ENCODE measurements at places on chromosomes 4 and X.

GRCh38 chr4:384311-385010, 46.8 kb downstream of the ZNF141 start:
- DNase-seq = no peak

DNA sequence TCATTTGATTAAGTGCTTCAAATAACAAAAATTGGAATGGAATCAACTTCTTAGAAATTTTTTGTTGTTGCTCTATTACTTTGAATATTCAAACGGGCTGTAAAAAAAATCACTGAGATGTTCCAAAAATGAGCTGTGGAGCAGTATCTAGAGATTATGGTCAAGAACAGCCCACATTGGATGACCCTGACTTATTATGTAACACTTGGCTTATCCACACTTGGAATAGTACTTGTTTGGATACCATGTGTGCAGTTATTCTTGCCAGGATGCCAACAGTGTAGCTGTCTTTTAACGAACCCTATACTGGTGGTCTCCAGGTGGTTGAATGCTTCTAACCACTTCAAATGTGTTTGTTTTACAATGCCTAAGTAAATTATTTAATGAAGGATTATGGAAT, 64.9 kb upstream of the CAMK2D start:
- no peak for DNase-seq

DNA sequence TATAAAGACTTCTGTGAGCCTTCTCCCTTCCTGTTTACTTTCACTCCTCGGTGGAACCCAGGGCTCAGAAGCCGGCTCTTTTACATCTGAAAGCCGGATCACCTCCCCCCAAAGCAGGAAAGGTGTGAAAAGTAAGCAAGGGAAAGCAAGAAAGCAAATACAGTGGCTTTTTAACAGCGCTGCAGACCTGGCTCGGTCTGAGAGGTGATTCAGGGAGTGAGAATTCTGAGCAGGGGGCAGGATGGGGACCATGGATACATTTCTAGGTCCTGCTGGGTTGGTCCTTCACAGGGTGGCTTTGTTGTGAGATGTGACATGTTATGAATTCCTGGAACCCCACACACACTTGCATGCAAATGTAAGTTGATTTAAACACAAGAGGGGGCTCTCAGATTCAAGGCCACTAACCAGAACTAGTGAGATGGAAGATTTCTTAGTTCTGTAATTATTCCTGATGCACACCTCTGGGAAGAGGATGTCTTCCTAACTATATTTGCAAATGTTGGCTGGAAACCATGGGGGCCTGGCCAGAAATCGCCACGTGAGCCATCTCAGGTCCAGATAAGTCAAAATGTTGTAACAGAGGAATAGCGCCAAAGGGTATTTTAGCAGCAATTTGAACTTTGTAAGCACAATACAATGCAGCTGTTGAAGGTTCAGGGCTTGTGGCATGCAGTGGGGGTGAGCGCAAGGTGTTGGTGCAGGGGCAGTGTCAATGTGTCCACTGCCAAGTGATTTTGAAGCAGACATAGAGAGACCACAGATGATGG, 670.1 kb upstream of the LCORL start:
- DNase-seq = no peak

- peak; percentile 100 for DNase-seq
Observed at GRCh38 chrX:13397878-13398818, 78.3 kb upstream of the ATXN3L start.

- DNase-seq = peak; percentile 51
Observed at GRCh38 chrX:39559229-39559628, 538.5 kb downstream of the BCOR start.

DNA sequence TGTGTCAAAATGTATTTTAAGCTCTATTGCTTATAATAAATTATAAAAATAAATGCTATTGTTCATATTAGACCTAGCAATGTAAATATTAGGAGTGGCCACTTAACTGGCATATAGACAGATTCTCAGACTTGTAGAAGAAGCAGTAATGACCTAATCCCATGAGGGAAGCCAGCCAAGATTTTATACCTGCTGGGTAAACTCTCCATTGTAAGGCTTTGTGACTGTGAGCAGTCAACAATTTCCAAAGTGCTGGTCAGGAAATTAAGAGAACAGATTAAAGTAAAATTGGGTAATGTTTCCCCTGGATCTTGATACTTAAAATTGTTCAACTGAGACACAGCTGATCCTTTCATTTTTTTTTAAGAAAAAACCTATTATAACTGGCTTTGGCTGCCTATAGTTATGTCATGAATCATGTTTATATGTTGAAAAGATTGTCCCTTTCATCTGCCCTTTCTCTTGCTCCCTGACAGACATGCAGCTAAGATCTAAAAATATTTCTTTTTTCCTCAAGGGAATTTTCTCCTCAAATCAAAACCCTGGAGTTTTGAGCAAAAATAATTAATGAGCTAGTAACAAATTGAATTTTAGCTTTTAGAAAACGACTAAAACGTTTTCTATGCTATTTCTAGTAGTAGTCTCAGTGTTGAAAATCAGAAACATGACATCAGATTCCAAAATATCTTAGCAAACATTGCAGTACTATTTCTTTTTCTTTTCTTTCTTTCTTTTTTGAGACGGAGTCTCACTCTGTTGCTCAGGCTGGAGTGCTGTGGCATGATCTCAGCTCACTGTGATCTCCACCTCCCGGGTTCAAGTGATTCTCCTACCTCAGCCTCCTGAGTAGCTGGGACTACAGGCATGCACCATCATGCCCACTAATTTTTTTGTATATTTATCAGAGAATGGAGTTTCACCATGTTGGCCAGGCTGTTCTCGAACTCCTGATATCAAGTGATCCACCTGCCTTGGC, 77.9 kb downstream of the ADGRL3 start:
- DNase-seq = no peak

GRCh38 chrX:77450415-77450814, 3.2 kb downstream of the FGF16 start:
- DNase-seq = no peak

DNA sequence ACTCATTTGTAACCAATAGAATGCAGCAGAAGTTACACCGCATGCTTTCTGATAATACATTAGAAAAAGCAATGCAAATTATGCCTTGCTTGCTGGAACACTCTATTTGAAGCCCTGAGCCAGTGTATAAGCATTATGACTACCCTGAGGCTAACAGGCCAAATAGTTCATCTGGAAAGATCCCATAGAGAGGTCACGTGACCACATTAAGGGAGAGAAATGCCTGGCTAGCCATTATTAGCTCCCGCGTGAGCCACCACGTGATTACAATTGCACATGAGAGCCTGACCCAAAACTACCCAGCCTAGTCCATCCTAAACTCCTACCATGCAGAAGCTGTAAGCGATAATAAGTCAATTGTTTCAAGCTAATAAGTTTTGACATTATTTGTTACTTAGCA, 472.9 kb upstream of the GALNTL6 start:
- DNase-seq = no peak
